ENCODE measurements at places on chromosomes 5 and 9.

DNA sequence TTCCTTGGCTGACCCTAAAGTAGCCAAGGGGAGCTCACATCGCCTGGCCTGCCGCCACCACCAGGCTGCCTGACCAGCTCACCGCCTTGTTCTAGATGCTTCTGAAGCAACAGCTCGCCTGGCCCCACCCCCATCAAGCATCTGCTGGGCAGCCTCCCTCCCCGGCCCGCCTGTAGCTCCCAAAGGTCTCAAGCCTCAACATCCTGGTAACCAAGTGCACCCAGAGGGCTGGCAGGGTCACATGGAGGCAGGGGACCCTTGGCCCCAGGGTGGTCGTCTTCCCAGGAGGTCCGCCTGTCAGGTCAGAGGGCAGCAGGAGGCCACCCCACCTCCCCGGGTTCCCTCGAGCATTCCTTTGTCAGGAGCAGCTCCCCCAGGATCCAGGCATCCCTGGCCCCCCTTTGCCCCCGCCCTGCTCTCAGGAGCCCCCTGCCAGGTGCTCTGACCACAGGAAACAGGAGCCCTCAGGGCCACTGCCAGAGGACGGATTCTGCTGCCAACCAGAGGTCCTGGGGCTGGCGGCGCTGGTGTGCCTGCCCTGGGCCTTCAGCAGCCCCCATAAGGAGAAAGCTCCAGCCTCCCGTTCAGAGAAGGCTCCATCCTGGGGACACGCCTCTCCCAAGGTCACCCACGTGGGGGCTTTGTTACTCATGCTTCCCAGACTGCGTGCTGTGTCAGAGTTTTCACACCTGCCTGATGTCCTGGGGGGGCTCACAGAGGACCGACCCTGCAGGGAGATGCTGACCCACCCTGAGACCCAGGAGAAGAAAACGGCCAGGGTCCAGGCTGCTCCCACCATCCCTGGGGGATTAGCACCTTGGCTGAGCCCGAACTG, 3.5 kb upstream of the LRRC14B start:
- DNase-seq, result no peak

DNA sequence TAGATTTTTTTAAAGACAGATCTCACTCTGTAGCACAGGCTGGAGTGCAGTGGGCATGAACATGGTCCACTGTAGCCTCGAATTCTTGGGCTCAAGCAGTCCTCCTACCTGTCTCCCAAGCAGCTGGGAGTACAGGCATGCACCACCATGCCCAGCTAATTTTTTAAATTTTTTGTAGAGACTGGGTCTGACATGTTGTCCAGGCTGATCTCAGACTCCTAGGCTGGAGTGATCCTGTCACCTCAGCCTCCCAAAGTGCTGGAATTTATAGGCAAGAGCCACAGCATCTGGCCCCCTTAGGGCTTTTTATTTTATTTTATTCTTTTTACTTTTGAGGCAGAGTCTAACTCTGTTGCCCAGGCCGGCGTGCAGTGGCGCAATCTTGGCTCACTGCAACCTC, 56.4 kb downstream of the NSD1 start:
- DNase-seq, result no peak

DNA sequence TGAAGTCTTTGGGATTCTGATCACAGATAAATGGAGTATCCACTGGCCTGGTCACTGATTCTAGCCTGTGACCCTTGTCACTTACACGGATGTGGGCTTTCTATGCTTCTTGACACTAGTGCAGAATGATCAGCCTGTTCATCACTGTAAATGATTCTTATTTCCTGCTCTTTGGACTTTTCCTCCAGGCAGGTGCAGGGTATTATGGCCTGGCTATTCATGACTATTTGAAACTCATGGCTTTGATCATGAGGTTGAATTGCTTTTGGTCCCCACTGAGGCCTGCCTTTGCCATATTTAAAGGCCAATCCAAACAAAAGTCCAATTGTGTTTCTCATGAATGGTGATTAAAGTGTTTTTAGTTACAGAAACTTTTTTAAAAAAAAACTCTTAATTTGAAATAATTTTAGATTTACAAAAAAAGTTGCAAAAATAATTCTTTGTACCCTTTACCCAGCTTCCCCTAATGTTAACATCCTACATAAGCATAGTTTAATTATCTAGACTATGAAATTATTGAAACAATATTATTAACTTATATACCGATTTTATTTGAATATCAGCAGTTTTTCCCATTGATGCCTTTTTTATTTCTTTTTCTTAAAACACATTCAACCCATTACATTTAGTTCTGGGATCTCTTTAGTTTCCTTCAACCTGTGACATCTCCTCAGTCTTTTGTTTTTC, 68.1 kb downstream of the GALNT10 start:
- DNase-seq, result no peak

DNA sequence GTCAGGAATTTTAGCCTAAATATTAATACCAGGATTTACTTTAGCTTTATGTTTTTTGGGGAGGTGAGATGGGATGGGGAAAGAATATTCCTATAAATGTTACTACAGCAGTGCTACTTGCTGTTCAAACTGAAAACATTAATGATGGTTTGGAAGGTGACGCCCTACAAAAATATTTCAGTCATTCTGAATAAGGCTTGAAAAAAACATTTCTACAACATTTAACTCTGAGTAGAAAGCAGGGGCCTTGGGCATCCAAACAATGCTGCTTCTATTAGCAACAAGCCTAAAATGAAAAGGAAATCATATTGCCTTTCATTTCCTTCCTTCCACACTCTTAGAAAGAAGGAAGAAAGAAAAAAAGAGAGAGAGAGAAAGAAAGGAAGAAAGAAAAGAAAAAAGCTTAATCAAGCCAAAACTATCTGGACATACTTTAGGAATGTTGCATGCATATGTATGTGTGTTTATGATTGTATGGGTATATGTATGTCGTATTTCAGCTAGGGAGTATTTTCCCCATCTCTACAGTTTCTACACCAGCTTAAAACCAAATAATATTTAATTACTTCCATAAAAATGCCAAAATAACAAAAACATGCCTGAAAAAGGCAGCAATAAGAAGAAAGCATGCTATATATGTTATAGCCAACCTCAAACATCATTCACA, 16.3 kb upstream of the DAB2 start:
- DNase-seq, result no peak

GRCh38 chr5:73438645-73439470, 9.7 kb downstream of the FOXD1 start:
- no peak for DNase-seq

- DNase-seq, result no peak
Observed at GRCh38 chr9:97772145-97772544, 75.0 kb upstream of the XPA start.

GRCh38 chr9:90044263-90044662, 439.5 kb downstream of the GADD45G start:
- no peak for DNase-seq

DNA sequence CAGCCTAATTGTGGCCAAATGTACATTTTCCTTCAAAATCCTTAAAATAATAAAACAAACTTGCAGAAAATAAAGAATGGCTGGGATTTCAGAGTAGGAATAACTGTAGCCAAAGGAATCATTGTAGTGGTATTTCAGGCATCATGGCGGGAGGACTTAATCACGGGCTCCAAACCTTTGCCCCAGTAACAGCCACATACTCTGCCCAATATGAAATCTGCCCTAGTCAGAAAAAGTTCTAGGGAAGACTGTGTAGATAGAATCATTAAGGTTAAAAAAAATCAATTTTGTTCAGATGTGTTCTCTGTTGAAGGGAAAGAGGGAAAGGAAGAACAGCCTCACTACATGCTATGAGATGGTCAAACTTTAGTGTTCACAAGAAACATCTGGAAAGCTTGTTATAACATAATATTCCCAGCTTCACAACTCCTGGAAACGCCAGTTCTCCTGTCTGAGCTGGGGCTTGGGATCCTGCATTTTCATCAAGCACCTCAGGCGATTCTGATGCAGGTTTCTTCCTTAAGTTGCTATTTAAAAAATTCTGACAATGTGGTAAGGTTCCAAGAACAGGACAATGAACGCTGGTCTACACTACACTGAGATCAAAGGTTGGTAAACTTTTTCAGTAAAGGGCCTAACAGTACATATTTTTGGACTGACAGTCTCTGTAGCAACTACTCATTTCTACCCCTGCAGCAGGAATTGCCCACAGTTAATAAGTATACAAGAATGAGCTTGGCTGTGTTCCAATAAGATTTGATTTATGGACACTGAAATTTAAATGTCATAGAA, 87.9 kb downstream of the CEMIP2 start:
- DNase-seq, result no peak

GRCh38 chr5:88660264-88660946, 222.6 kb downstream of the MEF2C start:
- DNase-seq, result no peak

DNA sequence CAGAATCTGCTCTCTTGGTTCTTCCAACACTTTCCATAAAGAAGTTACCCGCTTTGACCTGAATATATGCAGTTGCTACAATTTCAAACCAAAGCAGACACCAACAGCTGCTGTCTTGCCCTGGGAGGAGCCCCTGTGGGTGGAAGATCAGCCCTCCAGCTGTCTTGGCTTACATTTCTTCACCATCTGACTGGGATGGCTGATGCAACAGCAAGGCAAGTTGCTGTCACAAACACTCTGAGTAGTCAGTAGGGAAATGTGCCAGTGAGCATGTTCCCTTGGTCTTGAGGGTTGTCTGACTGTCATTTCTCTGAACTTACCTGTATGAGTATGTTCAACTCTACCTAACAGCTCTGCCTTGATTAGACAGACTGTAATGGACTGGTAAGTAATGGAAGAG, 152.9 kb downstream of the SGCD start:
- no peak for DNase-seq

GRCh38 chr9:92668746-92669526, 995 bp downstream of the IPPK start:
- peak; percentile 33 for DNase-seq

DNA sequence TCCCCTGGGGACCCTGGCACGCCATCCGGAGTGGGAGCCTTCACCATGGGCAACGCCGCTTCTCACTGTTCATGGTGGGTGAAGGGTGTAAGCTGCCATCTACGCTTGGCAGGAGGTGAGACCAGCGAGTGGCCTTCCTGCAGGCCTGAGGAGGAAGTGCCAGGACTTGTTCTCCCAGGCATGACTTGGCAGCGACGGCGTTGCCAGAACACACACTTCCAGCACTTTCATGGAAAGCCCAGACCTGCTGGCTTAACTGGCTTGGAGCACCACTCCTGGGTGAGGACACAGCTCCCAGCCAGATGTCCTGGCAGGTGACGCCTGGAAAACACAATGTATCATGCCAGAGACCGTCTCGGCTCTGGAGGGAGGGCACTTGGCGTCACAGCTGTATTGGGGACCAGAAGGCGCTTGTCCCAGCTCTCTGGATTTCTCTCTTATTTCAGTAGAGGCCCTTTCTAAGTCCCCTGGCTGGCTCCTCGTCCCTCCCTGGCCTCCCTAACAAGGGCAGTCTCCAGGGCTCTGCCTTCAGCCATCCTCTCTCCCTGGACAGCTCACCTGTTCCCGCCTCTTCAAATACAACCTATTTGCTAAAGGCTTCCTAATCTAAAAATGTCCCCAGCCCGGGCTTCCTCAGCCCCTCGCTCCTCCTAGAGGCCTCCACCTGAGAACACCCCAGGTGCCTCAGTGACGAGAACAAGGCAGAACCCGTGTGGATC, 188.3 kb downstream of the OLFM1 start:
- DNase-seq, result no peak

GRCh38 chr9:128114326-128115186, 13.0 kb downstream of the PTGES2 start:
- no peak for DNase-seq

DNA sequence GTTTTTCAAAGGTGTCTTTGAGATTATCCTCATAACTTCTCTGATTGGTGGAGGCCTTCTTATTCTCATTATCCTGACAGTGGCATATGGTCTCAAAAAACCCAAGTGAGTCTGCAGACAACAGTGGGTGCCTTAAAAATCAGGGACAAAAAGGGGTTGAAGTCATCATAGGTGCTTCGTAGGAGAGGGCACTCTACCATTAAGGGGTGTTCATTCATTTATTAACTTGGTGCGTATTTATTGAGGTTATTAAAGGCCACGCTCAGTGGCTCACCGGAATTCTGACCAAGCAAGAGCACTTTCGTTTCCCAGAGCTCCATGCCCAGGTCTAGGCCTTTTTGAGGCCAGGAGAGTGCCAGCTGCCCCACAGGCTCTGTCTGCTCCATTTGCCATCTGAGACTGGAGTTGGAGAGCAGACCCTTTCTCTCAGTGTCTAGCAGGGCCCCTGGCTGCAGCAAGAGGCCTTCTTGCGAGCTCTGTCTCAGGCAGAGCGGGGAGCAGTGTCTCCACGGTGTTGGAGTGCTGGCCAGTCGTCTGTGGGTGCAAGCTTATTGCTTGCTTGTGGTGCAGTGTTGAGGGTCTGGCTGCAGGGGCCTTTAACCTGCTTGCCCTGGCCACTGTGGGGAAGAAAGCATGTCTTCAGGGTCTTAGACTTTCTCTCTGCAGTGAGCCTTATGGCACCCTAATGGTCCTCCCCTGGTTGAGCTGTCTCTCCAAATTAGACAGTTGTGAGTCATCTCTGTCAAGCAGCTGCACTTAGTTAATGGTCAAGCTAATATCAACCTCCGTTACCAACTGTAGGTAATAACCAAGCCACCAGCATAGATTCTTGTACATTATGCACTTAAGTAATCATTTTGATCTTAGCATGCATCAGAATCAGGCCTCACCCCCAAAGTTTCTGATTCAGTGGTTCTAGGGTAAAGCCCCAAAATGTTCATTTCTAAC, 62.6 kb downstream of the IL31RA start:
- no peak for DNase-seq
